Thoracic aorta (tissue), 2 donors: ENCODE measurements at places on chromosomes 1 and 21. TPM values are rescaled to one million over a fixed set of nuclear protein-coding genes. Genes with fewer than 3 reads are reported as not detected.

DNA sequence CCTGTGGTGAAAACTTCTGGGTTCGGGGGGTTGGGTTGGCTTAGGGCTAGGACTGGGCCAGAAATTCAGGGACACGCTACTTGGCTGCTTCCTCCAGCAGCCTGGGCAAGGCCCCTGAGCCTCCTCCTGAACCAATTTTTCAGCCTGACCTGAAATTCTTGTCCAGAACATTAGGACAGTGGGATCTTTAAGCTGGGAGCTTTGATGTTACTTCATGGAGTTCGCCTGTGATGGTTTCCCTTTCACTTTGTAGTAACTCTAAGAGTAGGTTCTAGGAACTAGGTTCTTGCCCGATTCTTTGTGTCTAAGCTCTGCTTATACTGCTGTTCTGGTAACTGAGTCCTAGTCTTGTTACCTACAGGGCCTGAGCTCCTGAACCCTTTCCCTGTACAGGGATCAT is 75.3 kb downstream of the S1PR1 start:
- DNase-seq: no peak

- no peak for DNase-seq
These were observed 3.6 kb upstream of the KIF17 start for GRCh38 chr1:20721117-20722061.

GRCh38 chr1:192986110-192986747 is 72.9 kb downstream of the UCHL5 start:
- no peak for DNase-seq

DNA sequence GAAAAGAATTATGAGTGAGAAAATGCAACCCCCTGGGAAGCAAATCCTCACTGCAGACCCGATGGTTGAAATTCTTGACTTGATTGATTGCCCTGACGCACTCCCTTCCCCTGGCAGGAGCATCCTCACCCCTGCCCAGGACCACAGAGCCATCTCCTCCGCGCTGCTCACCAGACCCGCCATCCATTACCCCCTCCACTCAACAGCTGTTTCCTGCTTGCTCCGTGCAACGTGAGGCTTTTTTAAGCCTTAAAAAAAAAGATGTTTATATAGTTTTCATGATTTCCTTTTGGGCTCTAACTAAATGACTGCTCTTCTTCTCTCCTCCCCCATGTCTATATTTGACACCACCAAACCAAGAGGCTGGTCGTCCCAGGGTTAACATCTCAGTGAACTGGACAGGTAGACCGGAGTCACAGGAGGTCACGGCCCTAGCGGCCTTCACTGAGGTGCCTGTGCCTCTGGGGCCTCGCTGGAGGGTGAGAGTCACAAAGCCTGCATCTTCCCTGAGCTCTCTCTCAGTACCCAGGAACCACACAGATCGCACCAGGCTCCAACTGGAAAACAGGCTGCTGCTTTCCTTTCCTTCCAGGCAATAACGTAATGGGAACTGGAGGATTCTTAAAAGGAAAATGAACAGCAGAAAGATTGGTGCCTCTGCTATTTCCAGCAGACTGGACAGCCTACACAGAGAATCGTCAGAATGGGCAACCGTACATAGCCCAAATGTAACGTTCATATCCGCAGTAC is 49.8 kb downstream of the ZBTB18 start:
- no peak for DNase-seq

- no peak for DNase-seq
These were observed 29.4 kb upstream of the TRIM17 start for GRCh38 chr1:228445843-228446650.

GRCh38 chr1:58528518-58528917 is 18.0 kb downstream of the OMA1 start:
- DNase-seq: no peak

DNA sequence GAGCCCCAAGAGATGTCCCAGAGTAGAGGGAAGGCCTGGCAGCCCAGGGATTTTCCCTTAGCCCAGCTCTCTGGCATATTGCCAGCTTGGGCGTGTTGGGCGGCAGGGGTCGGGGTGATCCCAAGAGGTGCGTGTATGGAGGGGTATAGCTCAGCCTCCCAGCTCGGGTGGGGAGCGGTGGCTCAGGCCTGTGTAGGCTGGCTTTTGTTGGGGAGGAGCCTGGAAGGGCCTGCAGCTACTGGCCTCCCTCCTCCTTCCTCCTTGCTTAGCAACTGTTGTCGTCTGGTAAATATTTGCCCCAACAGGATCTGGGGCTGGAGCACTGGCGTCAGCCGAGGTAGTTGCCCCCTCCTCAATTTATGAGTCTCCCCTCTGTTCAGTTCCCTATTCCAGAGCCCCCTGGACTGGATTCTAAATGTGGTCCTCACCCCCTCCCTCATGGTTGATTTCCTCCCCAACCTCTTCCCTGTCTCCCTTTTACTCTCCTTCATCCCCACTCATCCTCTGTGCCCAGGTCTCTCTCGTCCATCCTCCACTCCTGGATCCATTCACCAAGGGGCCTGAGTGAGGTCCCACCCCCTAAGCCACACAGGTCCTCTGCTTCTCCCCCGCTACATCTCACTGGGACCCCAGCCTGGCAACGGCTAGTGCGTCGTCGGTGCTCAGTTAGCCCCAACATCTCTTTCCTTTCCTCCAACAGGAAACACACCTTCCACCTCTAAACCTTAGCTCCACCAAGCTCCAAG is 10.3 kb upstream of the LMNA start:
- no peak for DNase-seq

Gene FLG
- 3.5 TPM for total RNA-seq

Gene DR1
- total RNA-seq: 33.2 TPM

Gene CD1B
- not detected for total RNA-seq
